ENCODE measurements at places on chromosomes 4 and X.
A peak's percentile ranks its signal among the peaks of the same experiment; 100 is the strongest.

- no peak for DNase-seq
Observed at GRCh38 chrX:130626521-130626920, 224.7 kb downstream of the RBMX2 start.

- no peak for DNase-seq
Observed at GRCh38 chr4:29453303-29453820, 1266.8 kb upstream of the PCDH7 start.

DNA sequence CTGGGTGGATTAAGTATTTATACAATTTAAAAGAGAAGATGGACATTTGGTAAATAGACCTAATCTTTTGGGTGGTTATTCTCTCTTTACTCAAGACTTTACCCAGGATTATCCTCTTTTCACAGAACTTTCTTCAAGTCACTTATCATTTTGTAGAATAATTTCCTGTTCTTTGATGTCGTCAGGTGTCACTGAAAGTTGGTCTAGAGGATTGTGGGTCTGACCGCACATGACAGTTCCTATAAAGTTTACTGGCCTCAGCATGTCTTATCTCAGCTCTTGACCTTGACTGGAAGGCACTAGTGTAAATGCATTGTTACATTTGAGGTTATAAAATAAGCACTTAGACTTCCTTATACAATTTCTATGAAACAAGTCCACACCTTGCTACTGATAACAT lies 139.9 kb upstream of the SLC4A4 start:
- no peak for DNase-seq

GRCh38 chr4:5708449-5709206 lies at the start of gene EVC2:
EVC2 (minus strand) TSS chr4:5708559; CDS start chr4:5708513, 46 bp downstream.
- DNase-seq, result no peak

GRCh38 chr4:125772680-125773079 lies 457.9 kb downstream of the FAT4 start:
- DNase-seq, result no peak

DNA sequence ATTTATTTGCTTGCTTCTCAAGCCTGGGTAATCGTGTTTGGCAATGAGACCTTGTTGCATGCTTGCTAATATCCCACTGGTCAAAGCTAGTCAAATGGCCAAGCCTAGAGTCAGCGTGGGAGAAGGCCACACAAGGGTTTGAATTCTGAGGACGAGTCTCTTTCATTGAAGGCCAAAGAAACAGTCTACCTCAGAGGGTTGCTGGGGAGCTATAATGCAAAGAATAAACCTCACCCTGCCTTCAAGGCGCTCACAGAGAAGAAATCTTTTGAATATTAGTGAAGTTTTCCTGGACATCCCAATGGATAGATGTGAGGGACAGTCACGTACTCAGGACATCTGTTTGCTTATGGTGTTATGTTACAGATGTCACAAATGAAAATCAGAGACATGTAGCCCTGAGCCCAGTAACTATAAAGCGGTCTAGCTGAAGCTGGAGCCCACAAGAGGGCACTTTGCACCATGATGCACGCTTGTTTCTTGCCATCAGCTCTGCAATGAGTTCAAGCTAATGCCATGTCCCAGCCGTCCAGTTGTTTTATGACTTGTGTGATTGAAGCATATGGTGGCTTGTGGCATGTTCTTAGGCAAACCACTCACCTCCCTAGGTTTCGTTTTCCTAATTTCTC lies 1.1 kb upstream of the TLR3 start:
- DNase-seq, result no peak

GRCh38 chr4:105930698-105931097 lies 35.4 kb downstream of the NPNT start:
- DNase-seq, result no peak

DNA sequence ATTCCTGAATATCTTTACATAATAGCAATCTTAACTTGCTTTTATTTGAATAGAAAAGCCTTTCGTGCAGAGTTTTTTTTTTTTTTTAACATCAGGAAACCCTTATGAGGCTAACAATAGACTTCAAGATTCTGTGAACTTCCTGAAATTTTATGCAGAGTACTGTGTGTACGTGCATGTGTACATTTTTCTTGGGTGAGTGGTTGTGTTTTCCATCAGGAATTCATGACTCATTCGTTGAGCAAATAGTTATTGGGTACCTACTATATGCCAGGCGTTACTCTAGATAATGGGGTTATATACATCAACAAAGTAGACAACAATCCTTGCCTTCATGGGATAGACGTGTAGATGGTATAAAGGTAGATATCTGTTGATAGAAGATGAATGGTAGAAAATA lies 59.1 kb downstream of the MRPL1 start:
- no peak for DNase-seq

- no peak for DNase-seq
Observed at GRCh38 chr4:56209767-56210166, 177.5 kb downstream of the AASDH start.

DNA sequence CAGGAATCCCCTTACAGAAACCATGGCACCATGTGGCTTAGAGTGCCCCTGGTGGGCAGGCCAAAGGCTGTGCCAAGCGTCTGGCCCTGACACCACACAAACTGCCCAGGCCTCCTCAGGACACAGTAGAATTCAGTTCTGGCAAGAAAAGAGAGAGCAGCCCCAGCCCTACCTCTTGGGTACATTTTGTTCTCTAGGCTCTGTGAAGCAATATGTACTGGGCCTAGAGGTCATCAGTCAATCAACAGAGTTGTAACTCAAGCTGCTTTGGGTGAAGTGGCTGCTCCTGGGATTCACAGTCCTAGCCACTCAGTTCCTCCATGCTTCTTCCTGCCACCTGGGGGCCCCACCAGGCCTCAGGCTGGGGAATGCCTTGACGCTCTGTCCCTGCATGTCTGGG lies 158.1 kb upstream of the MAMLD1 start:
- DNase-seq, result peak; percentile 3

DNA sequence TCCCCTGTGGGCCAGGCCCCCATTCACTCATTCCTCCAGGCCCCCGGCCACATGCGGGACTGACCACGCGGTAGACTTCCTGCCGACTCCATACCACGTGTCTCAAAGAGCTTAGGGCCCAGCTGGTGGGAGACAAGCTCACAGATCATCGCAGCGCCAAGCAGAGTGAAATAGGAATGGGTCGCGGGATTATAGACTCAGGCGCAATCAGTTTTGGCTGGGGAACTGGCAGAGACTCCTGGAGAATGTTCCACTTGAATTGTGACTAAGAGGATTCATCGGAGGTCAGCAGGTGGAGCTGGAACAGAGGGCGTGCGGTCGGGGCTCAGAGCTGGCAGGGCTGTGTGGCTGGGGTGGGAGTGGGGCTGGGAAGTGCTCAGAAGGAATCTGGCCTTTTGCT lies 15.6 kb downstream of the ATP2B3 start:
- DNase-seq, result no peak

GRCh38 chrX:149032449-149032848 lies 472.7 kb downstream of the IDS start:
- no peak for DNase-seq

GRCh38 chr4:37058826-37059225 lies 185.7 kb upstream of the NWD2 start:
- DNase-seq, result no peak

- peak; percentile 3 for DNase-seq
Observed at GRCh38 chrX:47958761-47959342, 44.9 kb downstream of the ZNF182 start.

DNA sequence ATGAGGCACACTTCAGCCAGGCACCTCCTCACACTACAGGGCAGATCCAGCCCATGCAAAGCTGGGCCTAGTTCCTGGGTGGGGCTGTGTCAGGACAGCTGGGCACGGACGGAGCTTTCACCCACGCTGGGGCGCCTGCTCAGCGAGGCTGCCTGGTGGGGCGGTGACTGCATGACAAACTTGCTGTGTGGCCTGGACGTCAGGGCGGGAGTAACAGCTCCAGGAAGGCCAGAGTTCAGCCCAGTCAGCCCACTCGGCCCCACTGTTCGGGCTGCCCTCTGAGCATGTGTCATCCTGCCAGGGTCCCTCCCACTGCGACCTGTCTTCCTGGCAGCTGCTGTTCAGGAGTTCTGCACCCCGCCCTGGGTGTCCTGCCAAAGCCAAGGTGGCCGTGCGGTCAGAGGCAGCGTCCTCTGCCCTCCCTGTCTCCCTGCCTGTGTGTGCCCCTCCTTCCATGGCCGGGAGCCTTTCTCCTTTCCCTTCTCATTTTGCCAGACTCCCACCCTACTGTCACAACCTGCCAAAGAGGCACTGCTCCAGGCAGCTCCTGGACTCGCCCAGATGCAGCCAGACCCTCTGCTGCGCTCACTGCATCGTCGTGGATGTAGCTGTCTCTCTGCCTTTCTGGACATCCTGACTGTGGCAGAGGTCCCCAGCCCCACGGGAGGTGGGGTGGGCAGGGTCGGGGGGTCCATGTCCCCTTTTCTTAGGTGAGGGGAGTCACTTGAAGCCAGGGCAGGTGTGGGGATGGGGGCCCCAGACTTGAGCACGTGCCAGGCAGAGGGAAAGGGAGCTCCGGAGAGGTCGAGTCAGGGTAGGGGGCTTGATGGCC lies 33.0 kb upstream of the KIAA0232 start:
- DNase-seq, result no peak

DNA sequence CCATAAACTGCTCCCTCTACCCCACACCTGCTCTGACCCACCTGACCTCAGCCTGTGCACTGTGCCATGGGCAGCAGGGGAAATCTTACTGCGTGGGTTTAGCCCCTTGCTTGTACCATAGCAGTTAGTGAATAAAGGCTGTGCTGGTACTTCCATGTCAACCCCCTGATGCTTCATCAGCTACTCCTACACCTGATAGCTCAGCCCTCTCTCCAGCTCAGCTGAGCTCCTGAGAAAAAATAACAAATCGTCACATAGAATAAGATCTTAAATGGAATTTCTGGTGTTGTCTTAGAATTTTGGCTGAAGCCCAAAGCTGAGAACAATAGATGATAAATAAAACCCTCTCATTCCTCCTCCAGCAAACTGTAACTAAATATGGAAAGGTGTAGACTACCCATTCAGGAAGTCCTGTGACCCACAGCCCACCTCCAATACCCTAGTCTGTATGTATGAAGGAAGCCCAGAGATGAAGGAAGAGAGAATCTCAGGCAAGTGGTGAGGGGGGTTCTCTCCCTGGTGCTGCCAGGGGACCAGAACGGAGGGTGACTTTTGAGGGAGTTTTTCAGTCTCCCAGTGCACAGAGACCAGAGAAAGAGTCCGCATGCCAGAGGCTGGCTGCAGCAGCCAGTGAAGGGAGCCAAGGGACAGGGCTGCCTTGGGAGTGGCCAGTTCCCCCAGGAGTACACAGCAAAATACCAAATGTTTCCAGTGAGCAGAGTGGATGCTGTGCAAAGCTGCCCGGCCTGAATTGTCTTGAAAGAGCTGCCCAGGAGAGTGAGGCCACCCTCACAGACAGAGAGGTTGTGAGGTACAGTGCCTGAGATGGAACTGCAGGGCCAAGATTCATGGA lies 227.3 kb downstream of the QDPR start:
- DNase-seq, result no peak

DNA sequence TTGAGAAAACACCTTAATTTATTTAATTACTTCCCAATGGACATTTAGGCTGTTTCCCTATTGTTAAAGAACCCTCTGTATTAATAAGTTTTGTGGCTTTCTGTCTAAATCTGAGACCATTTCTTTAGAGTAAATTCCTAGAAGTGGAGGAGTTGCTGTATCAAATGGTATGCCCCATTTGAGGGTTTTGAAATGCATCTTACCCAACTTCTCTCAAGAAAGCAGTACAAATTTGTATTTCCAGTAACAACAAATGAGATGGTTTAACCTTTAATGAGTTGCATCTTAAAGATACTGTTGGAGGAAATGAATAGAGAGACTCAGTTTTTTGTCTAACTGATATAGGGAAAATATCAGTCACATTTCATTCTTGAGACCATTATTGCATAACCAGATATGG lies 70.5 kb upstream of the CBLL2 start:
- DNase-seq, result no peak

GRCh38 chr4:3391422-3391821 lies 50.3 kb upstream of the HGFAC start:
- DNase-seq, result no peak

- no peak for DNase-seq
Observed at GRCh38 chrX:138939038-138939437, 227.5 kb upstream of the FGF13 start.

- no peak for DNase-seq
Observed at GRCh38 chr4:20356565-20356964, 104.9 kb downstream of the SLIT2 start.

DNA sequence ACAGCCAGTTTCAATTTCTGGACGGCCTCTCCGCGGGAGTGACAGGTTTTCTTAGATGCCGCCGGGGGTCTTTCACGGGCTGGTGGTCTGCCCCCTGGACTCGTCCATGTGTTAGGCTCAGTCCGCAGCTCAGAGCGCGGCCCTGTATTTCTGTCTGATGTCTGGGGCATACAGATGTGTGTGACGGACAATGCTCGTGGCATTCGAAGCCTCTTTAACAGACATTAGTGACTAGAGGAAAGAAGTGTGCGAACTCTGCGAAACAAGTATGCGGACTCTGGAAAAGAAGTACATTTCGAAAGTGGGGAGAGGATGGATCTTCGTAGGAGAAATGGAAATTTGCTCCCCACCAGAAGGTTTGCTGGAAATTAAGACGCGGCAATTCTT lies 793 bp upstream of the DCUN1D4 start:
- DNase-seq, result no peak

DNA sequence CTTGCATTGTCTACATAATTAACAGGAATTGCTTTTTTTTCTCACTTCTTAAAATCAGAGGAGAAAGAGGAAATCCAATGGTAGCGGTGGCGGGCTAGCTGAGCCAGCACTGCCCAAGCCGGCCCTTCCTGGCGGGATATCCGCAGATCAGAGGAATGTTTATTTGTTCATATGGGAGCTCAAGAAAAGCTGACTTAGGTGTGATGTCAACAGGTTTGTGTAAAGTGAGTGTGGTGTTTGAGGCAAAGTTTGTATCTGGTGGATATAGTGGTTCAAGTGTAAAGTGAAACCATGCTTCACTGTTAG lies 466 bp upstream of the SLC39A8 start:
- no peak for DNase-seq

- DNase-seq, result no peak
Observed at GRCh38 chr4:176443646-176444409, 124.1 kb downstream of the SPCS3 start.

- no peak for DNase-seq
Observed at GRCh38 chr4:8461616-8462015, 21.0 kb downstream of the TRMT44 start.

DNA sequence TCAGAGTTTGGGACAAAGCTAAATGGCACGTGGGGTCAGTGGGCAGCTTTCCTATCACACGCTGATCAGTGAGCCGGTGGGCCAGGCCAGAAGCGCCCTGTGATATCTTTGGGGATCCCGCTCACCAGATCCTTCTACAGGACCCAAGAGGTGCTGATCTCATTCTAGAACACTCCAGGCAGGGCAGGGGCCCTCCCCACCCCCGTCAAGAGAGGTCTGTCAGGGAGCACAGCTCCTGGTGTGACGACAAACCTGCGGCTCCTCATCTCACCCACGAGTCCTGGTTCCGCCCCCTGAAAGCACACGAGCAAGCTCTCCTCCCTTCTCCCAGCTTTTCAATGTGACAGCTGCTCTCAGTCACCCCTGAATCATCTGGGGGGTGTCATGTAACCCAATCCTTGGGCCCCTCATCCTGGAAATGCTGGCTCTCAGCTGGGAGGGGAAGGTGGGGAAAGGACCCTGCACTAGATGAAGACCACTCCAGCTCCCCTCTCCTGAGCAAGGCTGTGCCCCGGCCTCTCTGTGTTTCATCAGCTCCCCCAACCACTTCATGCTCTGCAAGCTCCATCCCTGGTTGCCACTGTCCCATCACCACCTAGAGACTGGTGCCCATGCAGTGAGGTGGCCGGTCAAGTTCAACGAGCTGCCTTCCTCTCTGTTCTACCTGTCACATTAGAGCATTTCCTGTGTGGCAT lies 4.6 kb downstream of the HCFC1 start:
- no peak for DNase-seq

Measured in cortex of kidney (tissue), 1 donor.